ENCODE measurements at places on chromosomes 2 and 18. TPM values are rescaled to one million over a fixed set of nuclear protein-coding genes. Genes with fewer than 3 reads are reported as not detected.

ASPRV1 gene
- 2.8 TPM for total RNA-seq

CD8B2 gene
- not detected for total RNA-seq

PAX8 gene
- not detected for total RNA-seq

PJVK gene
- 5.0 TPM for total RNA-seq

RAD51AP2 gene
- 0.47 TPM for total RNA-seq

TSPYL6 gene
- total RNA-seq = 0.31 TPM

SPC25 gene
- total RNA-seq = 3.4 TPM

MC5R gene
- 2.2 TPM for total RNA-seq

PDE11A gene
- 1.7 TPM for total RNA-seq

ACADL gene
- 9.2 TPM for total RNA-seq
